ENCODE measurements at places on chromosomes 13 and 19.

DNA sequence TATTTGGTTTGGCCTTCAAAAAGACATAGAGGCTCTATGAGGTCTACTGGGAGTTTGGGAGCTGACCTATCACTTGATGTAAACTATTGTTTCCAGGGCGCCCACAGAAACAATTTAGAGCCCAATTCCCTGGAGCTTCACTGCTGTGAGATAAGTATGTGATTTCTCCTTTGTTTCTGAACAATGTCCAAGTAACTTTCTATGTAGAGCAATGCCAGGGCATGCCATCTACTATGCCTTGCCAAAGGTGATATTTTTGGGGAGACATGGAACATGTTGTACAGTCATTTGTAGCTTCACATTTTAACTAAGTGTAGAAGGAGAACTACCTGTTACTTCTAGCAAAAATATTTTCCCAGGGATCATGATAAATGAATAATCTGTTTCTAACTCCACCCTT is 872.6 kb downstream of the GPC5 start:
- DNase-seq, result no peak

GRCh38 chr19:461721-462551 is 1.1 kb upstream of the SHC2 start:
- DNase-seq, result no peak

DNA sequence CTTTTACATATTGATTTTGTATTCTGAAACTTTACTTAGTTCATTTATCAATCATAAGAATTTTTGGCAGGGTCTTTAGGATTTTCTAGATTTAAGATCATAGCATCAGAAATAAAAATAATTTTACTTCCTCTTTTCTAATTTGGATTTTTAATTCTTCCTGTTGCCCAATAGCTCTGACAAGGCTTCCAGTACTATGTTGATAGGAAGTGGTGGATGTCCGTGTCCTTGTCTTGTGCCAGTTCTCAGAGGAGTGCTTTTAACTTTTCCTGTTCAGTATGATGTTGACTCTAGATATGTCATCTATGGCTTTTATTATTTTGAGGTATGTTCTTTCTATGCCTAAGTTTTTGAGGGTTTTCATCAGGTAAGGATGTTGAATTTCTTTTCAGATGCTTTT is 7.7 kb upstream of the KIR2DL4 start:
- no peak for DNase-seq

DNA sequence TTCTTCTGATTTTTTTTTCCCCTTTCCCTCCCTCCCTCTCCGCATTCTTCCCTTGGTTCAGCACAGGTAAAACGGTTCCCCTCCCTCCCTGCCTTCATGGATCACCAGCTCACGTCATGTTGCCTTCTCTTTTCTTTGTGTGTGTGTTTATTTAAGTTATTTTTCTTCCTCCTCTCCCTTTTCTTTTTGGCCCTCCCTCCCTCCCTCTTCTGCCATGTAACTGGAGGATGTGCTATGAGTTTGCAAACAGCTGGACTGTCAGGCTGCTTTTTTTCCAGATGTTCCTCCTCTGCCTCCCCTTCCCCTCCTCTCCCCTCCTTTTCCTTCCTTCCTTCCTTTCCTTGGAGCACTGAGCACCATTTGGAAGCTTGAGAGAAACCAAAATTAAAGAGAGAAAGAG is 2.0 kb downstream of the LENG9 start:
- no peak for DNase-seq

GRCh38 chr19:47680858-47681332 is 32.3 kb upstream of the EHD2 start:
- no peak for DNase-seq

DNA sequence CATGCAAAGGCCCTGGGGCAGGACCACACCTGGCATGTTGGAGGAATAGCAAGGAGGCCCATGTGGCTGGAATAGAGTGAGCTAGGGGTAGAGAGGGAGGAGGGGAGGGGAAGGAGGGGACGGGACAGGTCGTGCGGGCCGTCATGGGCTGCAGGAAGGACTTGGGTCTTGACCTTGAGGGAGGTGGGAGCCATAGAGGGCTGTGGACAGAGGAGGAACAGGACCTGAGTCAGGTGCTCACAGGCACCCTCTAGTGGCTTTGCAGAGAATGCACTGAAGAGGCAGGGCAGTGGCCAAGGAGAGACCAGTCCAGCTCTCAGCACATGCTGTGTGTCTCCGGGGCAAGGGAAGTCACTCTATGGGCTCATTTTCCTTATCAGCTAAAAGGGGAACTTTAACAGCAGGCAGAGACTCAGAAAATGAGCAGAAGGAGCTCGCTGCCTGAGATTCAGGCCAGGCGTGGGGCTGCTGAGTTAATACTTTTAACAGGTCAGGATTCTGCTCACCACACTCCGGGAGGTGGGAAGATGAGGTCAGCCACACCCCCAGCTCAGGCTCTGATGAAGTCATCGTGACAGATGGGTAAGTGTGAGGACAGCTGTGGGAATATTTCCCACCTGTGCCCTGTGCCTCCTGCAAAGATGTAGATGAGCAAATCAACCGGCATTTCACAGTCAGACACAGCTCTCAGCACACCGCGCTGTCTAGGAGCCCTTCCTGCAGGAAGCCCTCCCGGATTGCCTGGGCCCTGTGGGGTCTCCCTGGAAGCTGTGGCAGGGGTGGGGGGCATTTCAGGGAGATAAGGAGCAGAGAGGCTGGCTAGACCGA is 6.0 kb upstream of the TNFAIP8L1 start:
- peak; percentile 64 for DNase-seq

- DNase-seq, result no peak
These were observed 2.4 kb downstream of the TEX101 start for GRCh38 chr19:43416951-43417623.

- DNase-seq, result peak; percentile 54
These were observed 2.6 kb upstream of the JUNB start for GRCh38 chr19:12788682-12789097.

- DNase-seq, result no peak
These were observed 20.9 kb downstream of the KLHL26 start for GRCh38 chr19:18657590-18658365.

DNA sequence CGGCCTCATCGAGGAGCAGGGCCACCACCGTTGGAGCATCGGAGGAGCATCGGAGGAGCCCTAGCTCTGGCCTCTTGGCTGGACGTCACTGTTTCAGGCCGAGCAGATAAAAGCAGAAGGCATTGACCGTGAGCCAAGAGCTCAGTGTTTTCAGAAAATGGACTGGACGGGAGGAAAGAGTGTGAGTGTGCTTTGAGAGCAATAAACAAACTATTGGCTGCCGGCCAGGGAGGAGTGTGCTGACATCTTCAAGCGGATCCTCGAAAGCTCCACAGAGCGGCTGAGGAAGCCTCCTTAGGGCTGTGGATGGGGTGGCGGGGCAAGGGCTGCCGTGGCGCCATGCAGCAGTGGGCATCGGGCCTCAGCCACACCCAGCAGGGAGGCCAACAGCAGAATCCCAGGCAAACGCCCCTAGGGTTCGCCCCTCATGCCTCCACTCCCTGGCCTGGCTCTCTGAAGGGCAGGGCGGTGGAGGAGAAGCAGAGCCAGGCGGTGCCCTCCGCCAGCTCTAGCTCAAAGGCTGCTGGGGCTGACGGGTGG is 41.8 kb downstream of the IRS2 start:
- no peak for DNase-seq

GRCh38 chr13:74062933-74063332 is 71.3 kb downstream of the KLF12 start:
- DNase-seq, result peak; percentile 65

- DNase-seq, result no peak
These were observed 1.9 kb downstream of the LACC1 start for GRCh38 chr13:43881580-43881979.

DNA sequence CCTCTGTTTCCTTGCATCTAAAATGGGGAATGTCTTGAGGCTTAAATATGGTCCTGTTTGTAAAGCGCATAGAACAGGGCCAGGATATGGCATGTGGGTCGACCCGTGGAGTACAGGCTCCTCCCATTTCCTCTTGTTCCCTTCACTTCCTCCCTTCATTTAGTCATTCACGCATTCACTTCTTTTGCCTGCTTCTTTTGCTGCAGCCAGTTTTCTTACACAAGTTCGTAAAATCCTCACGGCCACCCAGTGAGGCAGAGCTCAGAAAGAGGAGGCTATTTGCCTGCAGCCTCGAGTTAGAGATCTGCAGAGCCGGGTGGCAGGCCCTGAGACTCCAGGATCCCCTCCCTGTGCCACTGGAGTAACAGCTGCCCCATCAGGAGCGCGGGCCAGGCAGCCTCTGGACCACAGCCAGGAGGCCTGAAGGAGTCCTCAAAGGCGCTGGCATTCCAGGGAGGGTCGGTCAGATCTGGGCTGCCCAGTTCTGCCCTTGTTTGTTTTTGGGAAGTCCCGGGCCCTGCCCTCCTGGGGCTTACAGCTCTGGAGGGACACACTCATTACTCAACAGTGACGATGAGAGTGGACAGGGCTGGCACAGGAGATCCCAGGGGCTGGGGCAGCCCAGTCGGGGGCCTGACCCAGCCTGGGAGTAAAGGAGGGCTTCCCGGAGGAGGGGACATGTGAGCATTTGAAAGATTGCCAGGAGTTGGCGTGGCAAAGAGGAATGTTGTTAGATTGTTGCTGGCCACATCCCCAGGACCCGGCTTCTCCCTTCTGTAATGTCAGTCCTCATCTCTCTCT is 4.6 kb downstream of the PPP5C start:
- DNase-seq, result peak; percentile 65

DNA sequence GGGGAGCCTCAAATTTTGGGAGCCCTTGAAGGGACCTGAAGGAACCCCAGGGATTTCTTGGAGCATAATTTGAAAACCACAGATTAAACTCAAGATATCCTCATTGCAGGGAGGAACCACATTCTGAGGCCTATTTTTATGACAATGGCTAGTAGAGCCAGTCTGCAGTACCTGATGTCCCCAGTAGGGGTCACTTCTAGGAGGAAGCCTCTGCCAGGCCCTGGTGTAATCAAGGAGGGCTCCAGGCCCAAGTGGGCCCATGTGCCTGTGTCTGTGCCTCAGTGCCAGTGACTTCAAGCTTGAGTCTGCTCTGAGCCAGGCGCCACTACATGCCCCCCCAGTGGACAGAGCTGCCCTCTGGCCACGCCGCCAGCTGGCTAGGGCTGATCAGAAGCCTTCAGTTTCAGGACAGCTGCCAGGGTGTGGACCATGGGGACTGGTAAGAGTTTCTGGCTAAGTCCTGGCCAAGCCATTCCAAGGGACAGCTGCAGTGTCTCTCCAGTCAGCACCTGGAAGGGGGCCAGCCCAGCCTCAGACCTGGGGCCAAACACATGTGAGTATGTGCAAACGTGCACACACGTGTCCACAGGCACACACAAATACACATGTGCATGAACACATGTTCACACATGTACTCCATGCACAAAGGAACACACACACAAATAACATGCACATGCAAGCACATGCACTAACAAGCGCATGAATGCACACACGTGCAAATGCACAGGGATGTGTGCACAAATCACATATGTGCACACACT is 20.5 kb upstream of the SLC7A10 start:
- peak; percentile 11 for DNase-seq

- no peak for DNase-seq
These were observed 246.7 kb downstream of the DLEU7 start for GRCh38 chr13:50596776-50597203.

DNA sequence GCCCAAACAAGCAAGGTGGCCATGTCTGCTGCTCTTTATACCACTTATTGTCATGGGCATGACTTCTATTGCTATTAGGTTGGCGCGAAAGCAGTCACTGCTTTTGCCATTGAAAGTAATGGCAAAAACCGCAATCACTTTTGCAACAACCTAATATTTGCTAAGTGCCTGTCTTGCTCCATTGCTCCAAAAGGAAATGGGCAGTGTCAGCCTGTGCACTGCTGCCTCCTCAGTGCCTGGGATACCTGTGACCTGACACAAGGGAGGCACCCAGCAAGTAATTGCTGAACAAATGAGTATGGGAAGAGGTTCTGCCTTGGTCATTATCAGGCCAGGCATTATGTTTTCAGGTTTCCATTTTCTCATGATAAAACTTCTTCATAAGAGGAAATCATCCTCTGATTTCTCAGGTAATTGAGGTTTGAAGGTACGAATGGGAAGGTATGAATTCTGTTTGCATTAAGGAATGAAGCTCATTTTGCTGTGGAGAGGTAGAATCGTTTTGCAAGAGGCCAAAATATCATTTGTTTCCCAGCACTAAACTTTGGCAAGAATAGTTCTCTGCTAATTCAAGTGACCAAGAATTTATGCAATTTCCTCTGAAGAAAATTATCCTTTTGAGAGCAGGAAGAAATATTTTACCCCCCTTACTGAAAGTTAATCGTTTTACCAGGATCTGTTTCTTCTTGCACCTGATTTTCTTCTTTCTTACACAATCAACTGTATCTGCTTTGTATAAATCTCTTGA is 128.4 kb upstream of the SPRY2 start:
- no peak for DNase-seq

GRCh38 chr19:44742330-44743061 is 6.0 kb upstream of the BCL3 start:
- DNase-seq, result no peak

GRCh38 chr19:12948612-12949362 is 3.1 kb downstream of the RAD23A start:
- DNase-seq, result no peak

GRCh38 chr19:40278361-40279035 is 6.6 kb downstream of the AKT2 start:
- DNase-seq, result no peak

- DNase-seq, result no peak
These were observed 15.5 kb upstream of the OLFM4 start for GRCh38 chr13:53013113-53013512.

GRCh38 chr13:28574617-28575142 is 79.8 kb upstream of the FLT1 start:
- DNase-seq, result peak; percentile 51

DNA sequence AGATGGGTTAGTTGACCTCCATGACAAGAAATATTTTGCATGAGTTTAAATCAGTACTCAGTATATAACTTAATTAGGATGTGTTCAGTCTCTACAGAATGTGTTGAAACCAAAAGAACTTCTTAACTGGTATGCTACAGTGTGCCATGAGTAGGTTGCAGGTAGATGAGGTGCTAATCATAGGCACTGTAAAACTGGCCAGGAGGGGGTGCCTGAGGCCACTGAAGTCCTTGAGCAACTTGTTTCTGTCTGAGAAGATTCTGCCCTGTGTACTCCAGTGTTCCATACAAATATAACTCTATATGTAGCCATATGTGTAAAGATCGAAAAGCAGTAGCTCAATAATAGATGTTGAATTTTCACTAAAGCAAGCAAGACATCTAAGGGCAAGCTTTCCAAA is 549.2 kb upstream of the KLF12 start:
- no peak for DNase-seq

DNA sequence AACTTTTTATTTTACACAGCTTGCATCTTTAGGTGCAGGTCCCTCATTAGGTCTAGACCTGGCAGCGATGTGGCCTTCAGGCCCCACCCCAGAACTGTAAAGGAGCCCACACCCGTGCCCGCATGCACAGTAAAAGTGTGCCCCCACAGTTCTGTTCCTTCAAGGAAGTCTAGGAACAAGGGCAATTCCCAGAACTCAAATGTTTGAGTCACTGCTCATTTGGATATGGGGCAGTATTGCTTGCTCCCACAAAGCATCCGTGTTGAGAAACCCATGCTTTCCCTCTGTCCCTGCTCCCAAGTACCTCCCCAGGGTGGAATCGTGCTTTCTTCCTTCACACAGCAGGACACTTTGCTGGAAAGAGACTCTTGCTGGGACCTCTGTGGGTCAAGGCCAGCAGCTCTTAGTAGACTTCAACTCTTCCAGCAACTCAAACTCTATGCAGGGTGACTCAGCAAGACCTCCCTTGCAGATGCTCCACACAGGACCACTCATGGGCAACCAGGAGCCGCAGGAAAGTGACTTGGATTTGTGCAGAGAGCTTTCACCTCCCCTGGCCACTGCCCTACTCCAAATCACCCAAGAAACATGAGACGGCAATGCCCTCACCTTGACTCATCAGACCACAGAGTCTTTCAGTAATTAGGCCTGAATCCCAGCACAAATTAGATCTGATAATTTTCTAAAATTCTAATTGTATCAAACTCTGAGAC is 12.3 kb downstream of the SLC7A1 start:
- no peak for DNase-seq

Data from activated CD4-positive, alpha-beta T cell treated with anti-CD3 and anti-CD28 coated beads, Interleukin-2, Interleukin-4, amounts not matched to agents 100 ng/mL and 50 ng/mL, durations not matched to agents 16 hours and 8 hours (primary cell).